NCI-H1105 treated with DMSO at 0.1 percent for 48 hours (cell line): ENCODE measurements at places on chromosomes 2 and 18.
A peak's percentile ranks its signal among the peaks of the same experiment; 100 is the strongest.

DNA sequence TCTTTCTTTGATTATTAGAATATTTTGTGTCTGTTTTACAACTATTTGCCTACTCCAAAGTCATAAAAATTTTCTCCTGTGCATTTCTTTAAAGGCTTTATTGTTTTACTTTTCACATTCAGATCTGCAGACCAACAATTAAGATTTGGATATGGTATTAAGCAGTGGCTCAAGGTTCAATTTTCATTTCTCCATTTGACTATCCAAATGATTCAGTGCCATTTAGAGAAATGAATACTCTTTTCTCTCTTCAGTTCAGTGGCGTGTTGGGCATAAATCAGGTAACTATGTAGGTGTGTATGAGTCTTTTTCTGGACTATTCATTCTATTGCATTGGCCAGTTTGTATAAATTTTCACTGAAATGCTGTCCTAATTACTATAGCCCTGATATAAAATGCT is 57.3 kb upstream of the IL1R1 start:
- DNase-seq, result no peak

GRCh38 chr2:43171789-43172188 is 54.6 kb downstream of the ZFP36L2 start:
- no peak for DNase-seq

GRCh38 chr2:47509250-47509649 is 106.3 kb downstream of the MSH2 start:
- DNase-seq, result no peak

- DNase-seq, result no peak
These were observed 91.9 kb downstream of the BCL11A start for GRCh38 chr2:60461421-60462108.

DNA sequence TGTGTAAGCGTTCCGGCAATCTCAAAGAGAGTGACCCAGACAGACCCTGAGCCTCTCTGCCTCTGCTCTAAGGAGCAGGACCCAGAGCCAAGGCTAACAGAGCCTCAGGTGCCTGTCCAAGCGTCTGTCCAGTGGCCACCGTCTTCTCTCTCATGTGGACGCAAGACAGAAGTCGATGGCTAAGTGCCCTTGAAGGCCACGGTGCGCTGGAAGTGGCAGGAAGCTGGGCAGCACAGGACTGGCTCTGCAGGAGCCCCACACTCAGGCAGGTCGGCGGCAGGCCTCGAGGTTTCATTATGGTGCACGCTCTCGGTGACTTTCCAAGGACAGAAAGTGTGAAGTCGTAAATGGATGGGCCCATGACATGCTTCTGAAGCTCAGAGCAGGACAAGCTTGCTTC is 49.1 kb downstream of the HDAC4 start:
- DNase-seq, result no peak

GRCh38 chr2:105885456-105885855 is 140.7 kb downstream of the NCK2 start:
- no peak for DNase-seq

DNA sequence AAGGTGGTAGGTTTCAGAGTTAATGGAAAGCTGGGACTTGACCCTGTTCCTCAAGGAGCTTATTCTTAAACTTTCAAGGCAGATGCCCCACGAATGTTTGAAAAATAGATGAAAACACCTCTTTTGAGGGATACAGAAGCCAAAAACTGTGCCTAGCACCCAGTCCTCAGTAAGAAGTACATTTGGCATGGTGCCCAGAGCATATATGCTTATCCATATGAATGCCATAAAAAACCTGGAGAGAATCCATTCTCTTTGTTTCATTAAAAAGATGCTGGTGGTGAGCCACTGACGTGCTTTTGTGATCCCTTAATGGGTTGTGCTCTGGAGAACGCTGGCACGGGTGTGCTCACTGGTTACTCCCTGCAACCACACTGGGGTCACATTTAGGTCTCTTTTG is 69.0 kb downstream of the IL1R2 start:
- peak; percentile 13 for DNase-seq

DNA sequence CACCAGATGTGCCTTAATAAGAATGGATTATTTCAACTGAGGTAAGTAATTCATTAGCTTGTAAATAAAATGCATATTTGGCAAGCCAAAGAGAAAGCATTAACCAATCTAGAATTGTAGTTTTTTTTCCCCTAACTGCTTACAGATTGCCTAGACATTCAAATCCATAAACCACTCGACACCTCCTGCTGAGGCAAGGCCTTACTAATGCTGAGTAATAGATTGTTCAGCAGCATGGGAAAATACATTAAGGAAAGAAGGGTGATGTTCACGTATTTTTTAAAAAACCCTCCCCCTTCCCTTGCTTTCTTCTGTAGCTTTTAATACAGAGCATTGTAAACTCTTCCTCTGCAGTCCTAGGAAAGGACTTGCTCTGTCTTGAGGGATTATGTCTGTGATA is 17.0 kb upstream of the LINC00305 start:
- no peak for DNase-seq

GRCh38 chr2:177246000-177246399 is 18.5 kb downstream of the NFE2L2 start:
- no peak for DNase-seq

GRCh38 chr2:189016311-189016861 is 42.2 kb downstream of the COL3A1 start:
- no peak for DNase-seq

- no peak for DNase-seq
These were observed 3.8 kb upstream of the AQP12B start for GRCh38 chr2:240686460-240686859.

DNA sequence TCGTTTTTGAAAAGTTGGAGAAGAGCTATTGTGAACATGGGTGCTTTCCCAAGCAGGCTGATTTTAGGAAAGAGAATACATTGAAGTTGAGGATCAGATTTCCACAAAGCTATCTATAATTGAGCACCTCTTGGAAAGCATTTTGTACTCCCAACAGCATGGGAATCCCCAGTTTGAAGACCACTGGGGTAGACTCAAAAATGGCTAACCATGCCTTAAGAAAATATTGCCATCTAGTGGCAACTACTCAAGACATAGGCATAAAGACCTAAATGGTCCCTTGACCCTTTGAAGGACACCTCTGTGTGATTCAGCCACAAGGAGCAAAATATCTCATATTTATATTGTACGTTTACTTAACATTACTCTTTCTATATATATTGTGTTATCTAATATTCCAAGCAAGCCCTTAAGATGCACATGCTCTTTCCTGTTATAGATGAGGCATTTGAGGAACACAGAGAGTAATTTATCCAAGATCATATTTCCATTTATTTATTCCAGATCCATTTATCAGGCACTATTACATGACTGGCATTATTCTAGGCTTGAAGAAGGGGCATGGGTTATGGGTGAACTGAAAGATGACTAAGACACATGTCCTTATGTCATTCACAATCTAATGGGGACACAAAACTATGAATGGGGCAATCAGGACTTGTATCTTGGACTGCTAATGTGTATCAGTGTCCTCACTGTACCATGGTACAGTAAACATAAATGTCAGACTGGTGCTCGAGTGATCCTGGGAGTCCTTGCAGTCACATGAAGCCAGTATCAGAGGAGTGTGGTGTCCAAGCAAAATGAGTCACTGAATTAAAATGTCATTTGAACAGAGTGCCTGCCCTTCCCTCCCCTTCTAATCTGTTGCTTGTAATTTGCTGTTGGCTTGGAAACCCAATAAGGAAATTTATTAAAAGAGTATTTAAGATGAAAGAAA is 121.0 kb upstream of the XPO1 start:
- DNase-seq, result no peak

- DNase-seq, result no peak
These were observed 50.9 kb downstream of the COL3A1 start for GRCh38 chr2:189024901-189025618.

- DNase-seq, result no peak
These were observed 19.7 kb downstream of the CROCC2 start for GRCh38 chr2:240925568-240926515.

GRCh38 chr18:77486985-77487384 is 237.3 kb downstream of the GALR1 start:
- DNase-seq, result no peak

GRCh38 chr18:46333431-46334135 is 229.4 kb downstream of the HAUS1 start:
- peak; percentile 57 for DNase-seq

GRCh38 chr2:224816816-224817215 is 100.7 kb upstream of the CCDC195 start:
- DNase-seq, result no peak

- no peak for DNase-seq
These were observed 353.7 kb downstream of the RAD51AP2 start for GRCh38 chr2:17164550-17164949.

- DNase-seq, result no peak
These were observed 5.6 kb downstream of the ITGB1BP1 start for GRCh38 chr2:9417725-9418124.

- DNase-seq, result no peak
These were observed 13.7 kb downstream of the RAPGEF4 start for GRCh38 chr2:172749388-172749787.
